ENCODE measurements at places on chromosomes 5 and 9. TPM values are rescaled to one million over a fixed set of nuclear protein-coding genes. Genes with fewer than 3 reads are reported as not detected.

The CDX1 gene
- not detected for total RNA-seq

The PCDHA1 gene
- not detected for total RNA-seq

The STK32A gene
- total RNA-seq = not detected

The IGIP gene
- 9.7 TPM for total RNA-seq

The FBN2 gene
- 0.61 TPM for total RNA-seq

DNA sequence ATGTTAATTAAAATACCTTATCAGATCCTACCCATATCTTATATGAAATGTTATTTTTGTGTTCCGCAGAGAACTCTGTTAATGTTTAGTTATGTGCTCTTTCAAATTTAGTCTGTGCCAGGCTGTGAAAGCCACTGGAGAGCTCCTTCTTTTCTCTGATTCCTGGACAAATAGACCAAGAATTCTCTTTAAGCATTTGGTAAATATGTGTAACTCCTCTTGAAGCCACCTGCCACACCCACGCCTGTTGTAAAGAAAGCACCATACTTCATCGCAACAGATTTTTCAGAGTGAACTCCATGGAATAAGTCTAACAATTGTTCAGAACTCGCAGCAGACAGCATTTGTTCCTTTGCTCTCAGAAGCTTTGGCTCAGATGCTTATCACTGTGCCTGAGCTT is 301.1 kb downstream of the FAM170A start:
- DNase-seq = no peak

DNA sequence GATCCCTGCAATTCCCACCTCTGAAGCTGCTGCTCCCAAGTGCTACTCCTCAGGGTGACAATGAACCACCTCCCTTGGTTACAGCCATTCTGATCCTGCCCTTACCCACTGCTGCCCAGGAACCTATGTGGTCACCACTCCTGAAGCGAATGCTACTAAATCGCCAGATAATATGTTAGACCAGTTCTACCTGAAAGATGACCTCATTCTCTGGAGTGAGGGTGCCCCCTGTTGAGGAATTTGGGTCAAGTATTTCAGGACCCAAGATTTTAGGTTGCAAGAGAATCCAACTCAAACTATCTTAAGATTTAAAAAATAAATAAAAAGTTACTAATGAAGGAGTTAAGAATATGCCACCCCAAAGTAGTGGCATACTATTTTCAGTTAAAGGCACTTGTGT is 5.8 kb upstream of the SNAPC3 start:
- peak; percentile 17 for DNase-seq

DNA sequence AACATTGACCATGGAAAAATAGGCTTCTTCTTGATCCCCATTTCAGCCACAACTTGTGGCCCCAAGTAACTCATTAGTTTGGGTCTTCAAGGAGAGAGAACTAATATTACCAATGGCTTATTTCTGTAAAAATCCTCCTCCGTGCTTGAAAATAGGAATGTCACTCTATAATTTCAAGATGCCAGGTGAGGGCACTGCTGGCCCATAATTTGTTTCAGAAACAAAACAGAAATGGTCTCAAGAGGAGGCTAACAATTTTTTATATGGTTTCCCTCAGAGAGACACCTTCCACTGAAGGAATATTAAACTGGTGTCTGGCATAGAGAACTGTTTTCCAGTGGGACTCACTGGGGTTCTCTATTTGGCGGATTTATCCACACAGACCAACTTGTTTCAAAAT is 437.0 kb upstream of the TRPC7 start:
- no peak for DNase-seq

All from T-cell (primary cell).